CD14-positive monocyte (primary cell): ENCODE measurements at places on chromosomes 1 and 21.

DNA sequence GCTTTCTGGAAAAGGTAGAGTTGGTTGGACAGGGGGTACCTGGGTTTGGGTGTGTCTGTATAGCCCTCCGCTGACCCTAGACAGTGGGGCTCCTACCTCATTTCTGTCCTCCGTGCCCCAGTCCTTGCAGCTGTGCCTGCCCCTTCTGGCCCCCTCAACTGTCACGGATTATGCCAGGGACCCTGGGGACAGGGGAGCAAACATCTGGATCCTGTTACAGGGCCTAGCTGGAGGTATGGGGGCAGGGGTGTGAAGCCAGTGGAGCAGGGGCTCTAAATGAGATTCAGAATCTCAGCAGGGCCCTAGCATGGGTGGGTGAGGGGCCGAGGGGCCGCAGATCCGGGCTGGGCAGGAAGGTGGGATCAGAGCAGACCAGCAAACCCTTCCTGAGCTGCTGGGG lies 81.0 kb downstream of the TAS1R2 start:
- DNase-seq = no peak

GRCh38 chr1:161071886-161072371 lies 2.2 kb upstream of the ARHGAP30 start:
- DNase-seq = peak; percentile 79

DNA sequence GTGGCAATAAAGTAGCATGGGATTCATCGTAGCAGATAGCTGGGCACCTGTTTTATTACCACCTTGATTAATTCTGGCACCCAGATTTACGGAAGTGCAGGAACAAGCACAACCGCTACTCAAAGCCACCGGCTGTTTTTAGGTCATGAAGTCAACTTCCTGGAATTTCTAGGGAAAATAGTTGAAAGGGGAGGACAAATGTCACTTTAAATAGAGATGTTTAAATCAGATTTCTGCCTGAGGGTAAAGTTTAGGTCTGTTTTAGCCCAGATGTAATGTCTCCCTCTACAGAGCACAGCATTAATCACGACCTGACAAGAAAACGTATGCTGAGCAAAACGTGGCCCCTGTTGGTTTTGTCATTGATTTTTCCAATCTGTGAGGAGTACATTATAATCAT lies 8.0 kb downstream of the ADGRL2 start:
- no peak for DNase-seq

GRCh38 chr1:20229171-20229570 lies 42.9 kb upstream of the PLA2G2C start:
- no peak for DNase-seq

- DNase-seq = peak; percentile 36
Observed at GRCh38 chr1:44318097-44319088, 36.7 kb downstream of the ERI3 start.

DNA sequence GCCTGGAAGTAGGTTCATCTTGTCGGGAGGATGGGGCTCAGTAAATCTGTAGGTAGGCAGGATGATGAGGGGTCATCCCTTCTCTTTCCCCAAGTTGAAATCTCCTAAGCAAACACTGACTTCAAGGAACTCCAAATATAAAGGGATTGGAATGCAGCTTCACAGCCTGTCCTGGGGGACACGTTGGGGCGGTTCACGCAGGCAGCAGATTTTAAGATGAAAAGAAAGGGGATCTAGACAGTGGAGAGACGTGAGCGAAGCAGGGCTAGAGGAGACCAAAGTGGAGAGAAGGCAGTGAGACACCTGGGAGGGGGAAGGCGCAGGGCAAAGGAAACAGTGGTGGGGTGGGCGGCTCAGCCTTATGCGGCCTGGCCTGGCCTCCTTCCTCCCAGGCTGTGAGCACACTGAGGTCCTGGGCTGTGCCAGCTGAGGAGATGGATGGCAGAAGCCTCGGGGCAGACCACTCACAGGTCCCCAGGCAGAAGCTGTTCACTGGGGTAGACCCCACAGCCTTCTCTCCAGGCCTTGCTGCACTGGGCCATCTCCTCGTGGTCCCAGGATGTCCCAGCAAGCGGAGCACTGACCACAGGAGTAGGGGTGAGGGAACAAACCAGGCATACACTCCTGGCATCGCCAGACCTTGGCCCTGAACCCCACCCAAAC lies 51.7 kb downstream of the TOR1AIP2 start:
- no peak for DNase-seq

GRCh38 chr1:21216835-21217811 lies 40.4 kb upstream of the EIF4G3 start:
- peak; percentile 30 for DNase-seq

GRCh38 chr21:39976800-39977199 lies 109.6 kb downstream of the PCP4 start:
- DNase-seq = no peak

- no peak for DNase-seq
Observed at GRCh38 chr1:66283622-66284041, 250.3 kb upstream of the SGIP1 start.

DNA sequence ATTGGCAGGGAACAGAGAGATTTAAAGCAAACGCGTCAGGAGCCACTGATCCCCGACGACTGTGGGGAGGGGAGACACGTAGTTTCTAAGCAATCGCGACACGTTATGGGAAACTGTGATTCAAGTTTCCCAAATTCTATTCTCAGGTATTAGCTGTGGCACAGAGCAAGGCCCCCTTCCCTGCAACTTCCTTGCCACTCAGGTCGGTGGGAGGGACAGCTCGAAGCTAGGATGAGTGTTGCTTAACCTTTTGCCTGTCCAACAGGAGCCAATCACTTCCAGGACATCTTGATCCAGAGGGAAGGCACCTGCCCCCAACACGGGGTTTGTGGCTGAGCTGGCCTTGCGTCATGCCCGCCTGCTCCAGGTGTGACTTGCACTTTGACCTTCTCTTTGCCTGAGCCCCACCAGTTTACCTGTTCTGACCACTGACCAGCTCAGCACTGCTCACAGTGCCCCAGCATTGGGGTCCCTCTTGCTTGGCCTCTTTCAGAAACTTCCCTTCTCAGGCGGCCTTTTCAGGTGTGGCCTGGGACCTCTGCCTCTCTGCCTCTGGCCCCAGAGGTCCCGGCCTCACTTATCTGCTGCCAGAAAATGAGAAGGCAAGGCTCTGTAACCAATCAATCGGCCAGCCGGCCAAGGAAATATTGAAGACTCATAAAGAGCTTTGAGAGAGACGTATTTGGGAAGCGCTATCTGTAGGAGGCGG lies 24.6 kb downstream of the TEX35 start:
- no peak for DNase-seq

DNA sequence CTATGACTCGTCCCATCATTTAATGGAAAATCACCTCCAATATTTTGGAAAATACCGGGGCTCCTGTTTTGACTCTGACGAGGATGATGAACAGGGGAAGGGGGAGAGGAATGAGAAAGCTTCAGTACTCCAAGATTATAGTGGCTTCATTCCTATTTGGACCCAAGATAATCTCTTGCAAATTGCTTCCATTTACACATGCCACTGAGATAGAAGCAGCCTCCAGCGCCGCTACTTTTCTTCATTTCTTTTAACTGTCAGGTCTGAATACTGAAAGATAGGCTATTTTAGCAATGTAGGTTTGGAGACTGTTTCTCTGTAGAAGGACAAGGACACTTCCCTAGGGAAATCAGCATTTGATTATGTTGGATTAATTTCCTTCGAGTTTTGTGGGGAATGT lies 565 bp upstream of the GRIK1 start:
- no peak for DNase-seq

DNA sequence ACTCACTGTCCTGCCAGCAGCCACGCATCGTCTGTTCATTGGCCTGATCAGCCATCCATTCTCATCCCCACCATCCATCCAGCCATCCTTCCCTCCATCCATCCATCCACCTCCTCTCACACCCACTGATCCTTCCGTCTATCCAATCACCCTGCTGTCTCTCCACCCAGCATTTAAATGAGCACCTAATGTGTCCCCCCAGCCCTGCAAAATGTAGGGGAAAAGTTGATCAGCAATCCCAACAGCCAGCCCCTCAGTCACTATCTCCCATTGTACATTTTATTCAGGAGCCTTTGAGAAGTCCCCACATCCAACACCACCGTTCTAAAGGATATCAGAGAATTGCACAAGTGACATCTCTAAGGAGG lies 11.1 kb upstream of the DDOST start:
- DNase-seq = no peak

GRCh38 chr1:84972377-84972987 lies 24.4 kb downstream of the MCOLN2 start:
- DNase-seq = peak; percentile 8

GRCh38 chr1:172658871-172659453 lies at the start of gene FASLG:
FASLG (plus strand) TSS chr1:172659103; CDS start chr1:172659202, 99 bp downstream.
- no peak for DNase-seq

- no peak for DNase-seq
Observed at GRCh38 chr1:162200096-162200847, 130.8 kb downstream of the NOS1AP start.

GRCh38 chr1:88935522-88936222 lies 44.3 kb upstream of the GTF2B start:
- peak; percentile 38 for DNase-seq

DNA sequence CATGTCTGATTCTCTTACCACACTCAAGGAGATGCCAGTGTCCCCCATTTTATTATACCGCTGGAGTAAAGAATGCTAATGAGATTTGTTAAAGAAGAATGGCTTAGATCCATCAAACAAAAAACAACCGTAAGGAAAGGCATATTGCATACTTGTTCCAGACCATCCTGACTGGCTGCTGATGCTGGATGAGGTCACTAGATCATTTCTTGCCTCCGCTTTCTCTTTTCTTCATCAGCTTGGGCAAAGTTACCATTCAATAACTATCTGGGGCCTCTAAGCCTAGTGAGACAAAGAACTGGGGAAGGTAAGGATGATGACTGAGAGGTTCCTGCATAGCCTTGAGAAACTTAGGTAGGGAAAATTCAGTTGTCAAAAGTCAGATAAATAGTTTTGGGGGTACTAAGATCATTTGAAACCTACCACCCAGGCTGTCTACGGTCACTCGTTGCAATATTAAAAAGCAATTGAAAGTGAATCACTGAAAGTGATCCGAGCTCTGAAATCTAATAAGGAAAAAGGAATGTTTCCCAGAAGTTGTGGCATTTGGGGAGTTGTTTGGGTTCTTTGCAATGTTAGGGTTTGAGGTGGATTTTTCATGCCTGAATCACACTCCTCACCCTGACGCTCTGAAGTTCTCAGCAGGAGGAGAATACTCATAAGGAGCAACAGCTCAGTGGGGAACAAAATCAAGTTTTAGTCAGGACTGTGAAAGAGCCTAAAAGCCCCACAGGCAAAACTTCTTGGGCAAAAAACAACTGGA lies 176.8 kb downstream of the HHIPL2 start:
- DNase-seq = no peak

DNA sequence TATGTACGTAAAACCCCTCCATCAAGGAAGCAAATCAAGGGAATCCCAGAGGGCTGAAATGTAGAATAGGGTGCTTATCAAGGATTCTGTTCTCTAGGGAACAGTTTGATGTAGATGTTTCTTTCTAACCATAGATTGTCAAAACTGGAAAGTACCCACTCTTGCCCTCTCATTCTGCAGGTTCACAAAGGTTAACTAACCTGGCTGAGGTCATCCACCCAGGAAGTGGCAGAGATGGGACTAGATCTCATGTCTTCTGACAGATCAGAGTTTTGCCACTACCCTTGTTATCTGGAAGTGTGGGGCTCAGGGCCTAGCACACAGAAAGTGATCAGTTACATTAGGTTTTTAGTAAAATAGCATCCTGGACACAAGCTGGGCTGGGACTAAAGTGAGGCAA lies 47.4 kb downstream of the GFI1 start:
- no peak for DNase-seq

DNA sequence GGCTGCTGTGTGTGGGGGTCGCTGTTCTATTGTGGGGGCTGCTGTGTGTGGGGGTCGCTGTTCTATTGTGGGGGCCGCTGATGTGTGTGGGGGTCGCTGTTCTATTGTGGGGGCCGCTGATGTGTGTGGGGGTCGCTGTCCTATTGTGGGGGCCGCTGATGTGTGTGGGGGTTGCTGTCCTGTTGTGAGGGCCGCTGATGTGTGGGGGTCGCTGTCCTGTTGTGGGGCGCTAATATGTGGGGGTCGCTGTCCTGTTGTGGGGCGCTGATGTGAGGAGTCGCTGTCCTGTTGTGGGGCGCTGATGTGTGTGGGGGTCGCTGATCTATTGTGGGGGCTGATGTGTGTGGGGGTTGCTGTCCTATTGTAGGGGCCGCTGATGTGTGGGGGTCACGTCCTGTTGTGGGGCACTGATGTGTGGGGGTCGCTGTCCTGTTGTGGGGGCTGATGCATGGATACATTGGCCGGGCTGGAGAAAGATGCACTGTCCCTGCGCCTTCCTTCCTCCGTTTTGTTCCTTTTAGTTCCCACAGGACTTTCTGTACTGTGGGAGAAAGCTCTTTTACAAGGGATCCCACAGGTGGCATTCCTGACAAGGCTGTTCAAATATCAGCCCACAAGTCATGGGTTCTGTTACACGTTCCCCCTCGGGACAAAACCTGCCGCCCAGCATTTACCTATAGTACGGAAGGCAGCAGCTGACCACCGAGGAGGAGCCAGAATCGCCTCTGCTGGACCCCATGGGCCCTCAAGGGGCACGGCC lies 27.5 kb downstream of the SETD4 start:
- no peak for DNase-seq
